ENCODE measurements at places on chromosomes 16 and 17. TPM values are rescaled to one million over a fixed set of nuclear protein-coding genes. Genes with fewer than 3 reads are reported as not detected.

The SLC25A39 gene
- 197 TPM for total RNA-seq

The COPZ2 gene
- total RNA-seq, result 2.6 TPM

The RHBDF1 gene
- total RNA-seq, result 17.5 TPM

The CMTM2 gene
- total RNA-seq, result 1.8 TPM

The B4GALNT2 gene
- total RNA-seq, result 0.94 TPM

The CHST4 gene
- total RNA-seq, result 1.1 TPM

The SLC6A2 gene
- total RNA-seq, result not detected

Data from epithelial cell of proximal tubule (primary cell).